ENCODE measurements at places on chromosomes 2 and 18.
A peak's percentile ranks its signal among the peaks of the same experiment; 100 is the strongest.

DNA sequence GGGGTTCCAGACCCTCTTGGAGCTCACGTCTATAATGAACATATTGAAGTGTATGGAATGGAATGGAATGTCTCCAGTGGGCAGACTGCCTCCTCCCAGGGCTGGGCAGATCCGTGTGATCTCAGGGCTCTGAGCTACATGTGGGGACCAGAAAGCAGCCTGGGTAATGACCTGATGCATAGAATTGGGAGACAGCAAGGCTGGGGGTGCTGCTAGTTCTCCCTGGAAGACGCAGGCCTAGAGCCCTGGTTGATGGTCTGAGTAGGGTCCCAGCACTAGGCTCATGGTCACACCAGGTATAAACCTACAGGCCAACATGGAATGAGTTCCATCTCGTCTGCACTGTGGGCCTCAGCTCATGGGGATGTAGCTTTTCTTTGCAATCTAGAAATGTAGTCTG, 46.7 kb downstream of the ACAA2 start:
- DNase-seq = no peak

DNA sequence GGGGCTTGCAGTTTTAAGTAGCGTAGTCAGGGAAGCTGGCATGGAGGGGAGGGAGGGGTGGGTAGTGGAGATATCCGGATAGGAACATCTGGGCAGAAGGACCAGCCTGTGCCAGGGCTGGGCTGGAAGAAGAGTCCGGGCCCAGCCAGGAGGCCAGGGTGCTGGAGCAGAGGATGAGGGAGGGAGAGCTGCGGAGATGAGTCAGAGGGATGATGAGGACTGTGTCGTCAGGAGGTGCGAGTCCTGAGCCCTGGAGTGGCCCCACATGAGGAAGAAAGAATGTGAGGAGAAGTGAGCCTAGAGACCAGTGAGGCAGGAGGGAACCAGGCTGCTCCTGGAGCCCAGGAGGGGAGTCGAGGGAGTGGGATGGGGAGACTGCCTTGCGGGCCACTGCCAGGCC, 82.4 kb downstream of the CTIF start:
- no peak for DNase-seq

DNA sequence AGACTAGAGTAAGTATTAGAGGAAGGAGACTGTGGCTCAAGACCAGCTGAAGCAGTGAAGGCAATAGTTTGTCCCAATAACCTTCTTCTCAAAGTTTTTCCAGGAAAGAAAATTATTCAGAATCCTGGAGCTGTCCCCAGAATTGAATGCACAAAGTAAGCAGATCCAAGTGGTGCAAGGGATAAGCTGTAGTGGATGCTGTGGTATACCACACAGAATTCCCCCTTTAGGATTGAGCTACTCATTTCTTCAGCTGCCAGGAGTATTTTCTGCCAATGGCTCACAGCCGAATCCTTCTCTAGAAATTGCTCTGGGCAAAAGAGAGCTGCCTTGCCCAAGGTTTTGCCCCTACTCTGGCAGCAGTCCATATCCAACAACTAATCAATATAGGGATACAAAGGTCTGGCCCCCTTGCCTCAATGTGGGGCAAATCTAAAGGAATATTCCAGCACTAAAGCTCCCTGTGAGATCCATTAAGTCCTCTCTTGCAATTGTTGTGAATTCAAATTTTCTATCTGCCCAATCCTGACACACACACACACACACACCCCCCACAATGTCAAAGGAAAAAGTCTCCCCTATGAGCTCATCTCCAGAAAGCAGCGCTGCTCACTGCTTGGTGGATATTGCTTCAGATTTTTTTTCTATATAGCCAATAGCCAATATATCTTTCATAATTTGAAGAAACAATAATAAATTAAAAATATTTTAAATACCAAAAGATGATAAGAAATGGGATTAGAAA, 18.4 kb upstream of the TCF7L1 start:
- no peak for DNase-seq

- DNase-seq = peak; percentile 7
Measured at GRCh38 chr2:200585730-200586643, at the start of gene AOX1. Gene AOX1, plus strand, starts transcription at chr2:200586014. Its CDS starts 95 bp downstream, at chr2:200586109.

DNA sequence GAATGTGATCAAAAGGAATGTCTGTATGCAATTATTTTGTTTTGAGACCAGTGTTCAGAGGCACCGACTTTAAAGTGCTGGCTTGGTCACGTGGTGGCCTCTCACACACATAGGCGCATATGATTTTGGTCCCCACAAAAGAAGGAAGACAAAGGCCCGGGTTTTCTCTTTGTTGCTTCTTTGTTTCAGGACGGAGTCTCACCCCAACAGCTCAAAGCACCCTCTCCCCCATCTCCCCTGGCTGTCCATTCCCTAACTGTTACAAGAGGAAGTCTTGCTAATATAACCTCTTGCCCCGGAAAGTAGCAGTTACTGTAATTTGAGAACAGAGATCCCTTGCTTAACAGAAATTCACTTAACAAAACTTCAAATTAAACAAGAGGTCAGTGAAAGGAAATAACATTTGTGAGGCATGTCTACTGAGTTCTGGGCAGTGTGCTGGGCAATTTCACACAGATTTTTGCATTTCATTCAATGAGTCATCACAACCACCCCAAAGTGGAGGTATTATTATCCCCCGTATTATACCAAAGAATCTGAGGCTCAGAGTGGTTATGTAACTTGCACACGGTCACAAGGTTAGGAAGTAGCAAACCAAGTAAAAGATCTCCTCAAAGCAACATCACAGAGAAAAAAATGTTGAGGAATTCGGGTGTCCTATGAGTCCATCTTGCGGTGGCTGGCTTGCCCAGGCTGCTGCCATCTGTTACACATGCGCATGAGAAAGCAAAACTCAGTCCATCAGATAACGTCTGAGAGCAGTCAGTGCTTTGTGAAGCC, 75.8 kb downstream of the SDC1 start:
- DNase-seq = no peak
